ENCODE measurements at places on chromosomes 12 and 14.

DNA sequence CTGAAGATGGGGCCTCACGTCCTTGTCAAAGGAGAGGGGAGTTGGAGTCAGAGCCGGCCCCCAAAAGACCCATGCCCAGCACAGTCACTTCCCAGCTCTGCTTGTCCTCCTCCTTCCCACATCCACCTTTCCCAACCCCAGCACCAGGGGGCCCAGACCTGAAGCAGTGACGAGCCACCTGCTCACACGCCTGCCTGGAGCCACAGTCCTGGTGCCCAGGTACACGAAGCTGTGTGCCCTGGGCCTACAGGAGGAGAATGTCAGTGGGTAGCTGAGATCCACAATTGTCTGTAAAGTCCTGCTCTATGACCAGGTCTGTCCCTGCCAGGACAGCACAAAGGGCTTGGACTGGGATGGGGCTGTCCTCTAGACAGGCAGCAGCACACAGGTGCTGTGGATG lies 126.8 kb upstream of the PZP start:
- DNase-seq, result no peak

GRCh38 chr14:58783792-58784511 lies 146.2 kb downstream of the DACT1 start:
- no peak for DNase-seq

GRCh38 chr14:35632271-35632670 lies 98.3 kb downstream of the INSM2 start:
- no peak for DNase-seq

- no peak for DNase-seq
Measured at GRCh38 chr14:53613404-53614253, 343.0 kb downstream of the BMP4 start.

DNA sequence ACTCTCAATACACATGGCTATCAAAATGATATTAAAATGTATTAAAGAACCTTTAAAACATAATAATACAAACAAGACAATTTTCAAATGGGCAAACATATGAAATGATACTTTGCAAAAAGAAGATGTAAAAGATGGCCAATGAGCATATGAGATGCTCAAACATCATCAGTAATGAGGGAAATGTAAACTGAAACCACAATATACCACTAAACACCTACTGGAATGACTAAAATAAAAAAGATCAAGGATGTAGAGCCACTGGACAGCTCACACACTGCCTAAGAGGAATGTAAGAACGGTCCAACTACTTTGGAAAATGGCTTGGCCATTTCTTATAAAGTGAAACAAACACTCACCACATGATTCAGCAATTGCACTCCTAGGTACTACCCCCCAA lies 97.2 kb upstream of the BBS10 start:
- peak; percentile 13 for DNase-seq

- peak; percentile 8 for DNase-seq
Measured at GRCh38 chr12:19489168-19489567, 49.9 kb downstream of the AEBP2 start.

DNA sequence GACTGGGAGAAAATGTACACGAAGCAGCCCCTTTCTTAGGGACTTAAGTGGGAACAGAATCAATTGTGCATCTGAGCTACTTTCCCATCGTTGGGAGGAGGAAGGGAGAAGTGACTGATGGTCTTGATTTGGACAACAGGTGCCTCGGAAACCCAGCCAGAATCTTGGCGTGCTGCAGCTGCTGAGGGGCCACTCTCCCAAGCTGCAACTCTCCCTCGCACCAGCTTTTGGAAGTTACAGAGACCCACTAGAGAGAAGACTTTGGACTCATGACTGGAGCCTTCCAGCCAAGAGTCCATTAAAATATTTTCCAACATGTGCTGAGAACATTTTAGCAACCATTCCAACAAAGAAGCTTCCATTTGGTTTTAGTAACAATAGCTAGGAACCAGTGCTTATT lies 52.3 kb downstream of the GNS start:
- DNase-seq, result no peak
